Adrenal gland (tissue), 19 donors: ENCODE measurements at places on chromosomes 3 and 15.

- no peak overlapping the region for H3K4me3 ChIP-seq
- no peak overlapping the region for H3K27ac ChIP-seq
- no peaks in the 10 kb centered on the region for H3K27me3 ChIP-seq
- no peaks in the 10 kb centered on the region for H3K4me1 ChIP-seq
- no peak for DNase-seq
Observed at GRCh38 chr3:58183221-58183620, 27.6 kb downstream of the DNASE1L3 start.

DNA sequence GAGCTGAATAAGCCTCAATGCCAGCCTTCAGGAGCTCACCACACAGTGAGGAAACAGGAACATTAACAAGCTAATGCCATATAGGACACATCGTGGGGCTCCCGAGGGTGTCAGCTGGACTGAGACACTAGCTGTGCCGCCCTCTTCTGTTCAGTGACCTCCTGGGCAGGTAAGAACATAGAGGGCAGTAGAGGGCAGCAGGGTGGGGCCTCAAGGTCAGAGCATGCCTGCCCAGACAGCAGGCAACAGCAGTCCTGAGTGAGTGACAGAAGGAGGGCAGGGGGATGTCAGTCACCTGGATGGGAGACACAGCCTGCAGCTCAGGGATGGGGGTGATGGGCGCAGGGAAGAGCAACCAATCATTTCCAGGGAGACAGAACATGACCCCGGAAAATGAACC is 15.5 kb downstream of the NTRK3 start:
- DNase-seq: no peak
- no peaks in the 10 kb centered on the region for H3K36me3 ChIP-seq

- H3K4me1 ChIP-seq: no peaks in the 10 kb centered on the region
- no peaks in the 10 kb centered on the region for H3K36me3 ChIP-seq
- no peak overlapping the region for H3K27ac ChIP-seq
- H3K27me3 ChIP-seq: no peaks in the 10 kb centered on the region
Observed at GRCh38 chr15:73389971-73390544, 21.3 kb upstream of the HCN4 start.

DNA sequence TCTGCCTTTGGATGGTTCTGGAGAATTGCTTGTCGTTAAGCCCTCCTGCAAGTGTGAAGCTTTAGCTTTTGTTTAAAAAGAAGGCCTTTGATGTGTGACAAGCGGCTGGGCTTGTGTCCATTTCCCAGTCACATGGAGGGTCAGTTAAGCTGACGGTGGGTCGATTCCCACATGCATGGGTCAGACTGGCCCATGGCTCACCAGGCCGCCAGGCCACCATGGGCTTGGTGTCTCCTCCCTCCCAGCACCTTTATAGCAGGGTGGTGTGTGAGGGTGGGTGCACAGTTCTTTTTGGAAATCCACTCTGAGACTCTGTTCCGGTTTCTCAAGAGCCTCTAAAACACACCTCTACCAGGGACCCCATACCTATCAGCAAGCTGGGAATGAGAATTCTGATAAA is 67.2 kb downstream of the SCN5A start:
- H3K36me3 ChIP-seq: no peaks in the 10 kb centered on the region
- H3K27ac ChIP-seq: no peak overlapping the region
- H3K27me3 ChIP-seq: no peaks in the 10 kb centered on the region
- no peak overlapping the region for H3K4me3 ChIP-seq

GRCh38 chr3:117553461-117553860 is 843.9 kb downstream of the TUSC7 start:
- no peaks in the 10 kb centered on the region for H3K27me3 ChIP-seq
- peaks cover 5% of the 10 kb centered on the region for H3K4me1 ChIP-seq
- H3K4me3 ChIP-seq: no peak overlapping the region
- no peaks in the 10 kb centered on the region for H3K36me3 ChIP-seq

DNA sequence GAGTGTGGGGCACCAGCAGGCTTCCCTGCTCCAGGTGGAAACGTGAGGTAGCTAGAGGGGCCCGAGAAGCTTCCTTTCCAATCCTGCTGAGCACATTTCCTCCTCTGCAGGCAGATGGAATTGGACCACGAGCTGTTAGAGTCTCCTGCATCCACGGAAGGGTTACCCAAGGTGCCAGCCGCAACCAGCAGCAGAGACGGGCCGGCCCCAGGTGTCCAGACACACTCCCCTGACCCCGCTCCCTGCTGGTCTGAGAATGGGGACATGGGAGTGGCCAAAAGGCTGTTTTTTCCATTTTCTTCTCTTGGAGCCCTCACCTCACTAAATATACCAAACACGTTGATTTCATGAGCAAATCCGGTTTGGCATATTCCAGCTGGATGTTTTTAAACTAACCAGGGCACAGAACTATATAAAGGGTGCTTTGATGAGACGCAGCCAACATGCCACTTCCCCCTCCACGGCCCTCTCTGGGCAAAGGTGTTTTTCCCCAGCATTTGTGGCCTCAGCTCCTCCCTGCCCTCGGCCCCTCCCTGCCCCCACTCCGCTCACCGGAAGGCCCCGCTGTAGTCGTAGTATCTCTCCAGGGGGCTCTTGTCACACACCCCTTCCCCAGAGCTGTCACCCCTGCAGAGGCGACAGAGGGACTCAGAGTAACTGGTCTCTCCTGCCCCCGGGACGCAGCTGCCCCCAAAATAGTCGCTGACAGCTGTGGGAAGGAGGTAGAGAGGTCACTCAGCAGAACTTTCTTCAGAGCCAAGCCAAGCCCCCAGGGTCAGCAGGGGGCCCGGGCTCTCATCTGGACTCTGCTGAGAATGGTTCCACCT is 7.0 kb downstream of the MELTF start:
- peaks cover 38% of the 10 kb centered on the region for H3K27me3 ChIP-seq
- DNase-seq: no peak
- H3K36me3 ChIP-seq: no peaks in the 10 kb centered on the region

GRCh38 chr15:74954515-74954914 is 2.1 kb downstream of the RPP25 start:
- H3K4me1 ChIP-seq: peaks cover 18% of the 10 kb centered on the region
- peak; percentile 88 for DNase-seq
- no peak overlapping the region for H3K4me3 ChIP-seq
- no peaks in the 10 kb centered on the region for H3K36me3 ChIP-seq
- peak overlapping the region; percentile 36 for H3K27ac ChIP-seq

- no peaks in the 10 kb centered on the region for H3K36me3 ChIP-seq
- H3K4me3 ChIP-seq: no peak overlapping the region
- peaks cover 6% of the 10 kb centered on the region for H3K4me1 ChIP-seq
- no peaks in the 10 kb centered on the region for H3K27me3 ChIP-seq
- H3K27ac ChIP-seq: no peak overlapping the region
Observed at GRCh38 chr3:169999433-169999832, 32.8 kb downstream of the SEC62 start.

GRCh38 chr3:126456766-126457388 is 18.8 kb downstream of the ZXDC start:
- H3K27ac ChIP-seq: no peak overlapping the region
- H3K27me3 ChIP-seq: no peaks in the 10 kb centered on the region
- no peak overlapping the region for H3K4me3 ChIP-seq
- H3K4me1 ChIP-seq: peaks cover 5% of the 10 kb centered on the region
- H3K36me3 ChIP-seq: no peaks in the 10 kb centered on the region

- H3K36me3 ChIP-seq: no peaks in the 10 kb centered on the region
- H3K27ac ChIP-seq: no peak overlapping the region
- peak; percentile 46 for DNase-seq
- H3K27me3 ChIP-seq: peaks cover 2% of the 10 kb centered on the region
- H3K4me1 ChIP-seq: no peaks in the 10 kb centered on the region
Observed at GRCh38 chr15:81106560-81106959, 27.5 kb upstream of the CFAP161 start.

GRCh38 chr3:146537603-146538002 is 6.8 kb downstream of the PLSCR1 start:
- DNase-seq: no peak
- H3K4me1 ChIP-seq: no peaks in the 10 kb centered on the region
- no peak overlapping the region for H3K4me3 ChIP-seq
- H3K27ac ChIP-seq: no peak overlapping the region
- no peaks in the 10 kb centered on the region for H3K36me3 ChIP-seq
- H3K27me3 ChIP-seq: no peaks in the 10 kb centered on the region

DNA sequence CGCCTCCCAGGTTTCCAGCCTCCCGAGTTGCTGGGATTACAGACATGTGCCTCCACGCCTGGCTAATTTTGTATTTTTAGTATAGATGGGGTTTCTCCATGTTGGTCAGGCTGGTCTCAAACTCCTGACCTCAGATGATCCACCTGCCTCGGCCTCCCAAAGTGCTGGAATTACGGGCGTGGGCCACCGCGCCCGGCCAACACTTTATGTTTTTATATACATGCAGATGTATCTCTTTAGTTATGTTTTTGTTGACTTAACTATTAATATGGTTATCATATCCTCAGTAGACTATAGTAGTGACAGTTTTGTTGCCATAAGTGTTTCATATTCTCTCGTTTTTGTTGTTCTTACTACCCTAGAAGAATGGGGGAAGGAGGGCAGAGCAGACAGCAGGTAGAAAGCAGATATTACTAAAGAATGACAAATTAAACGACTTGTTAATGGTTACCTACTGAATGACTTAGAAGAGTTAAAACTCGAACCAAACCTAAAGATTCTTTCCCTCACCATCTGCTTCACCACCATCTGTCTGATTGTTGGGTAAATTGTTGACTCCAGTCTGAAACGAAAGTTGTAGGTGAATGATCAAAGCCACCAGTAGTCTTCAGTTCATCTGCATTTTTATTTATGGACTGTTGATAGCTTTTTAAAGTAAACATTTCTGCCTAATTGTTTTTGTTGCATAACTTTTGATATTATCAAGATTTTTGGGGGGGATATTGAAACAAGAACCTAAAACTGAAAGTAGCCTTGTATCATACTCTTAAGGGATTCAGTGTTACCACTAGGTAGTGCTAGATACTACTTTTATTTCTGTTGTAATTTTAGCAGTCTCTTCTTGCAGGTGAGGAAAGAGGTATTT is 89.3 kb downstream of the RASA2 start:
- no peaks in the 10 kb centered on the region for H3K36me3 ChIP-seq
- no peak for DNase-seq
- H3K27me3 ChIP-seq: no peaks in the 10 kb centered on the region
- no peaks in the 10 kb centered on the region for H3K4me1 ChIP-seq
- H3K27ac ChIP-seq: no peak overlapping the region

- DNase-seq: no peak
- H3K27ac ChIP-seq: no peak within 1 kb of the TSS
- no peak within 1 kb of the TSS for H3K4me3 ChIP-seq
Observed at GRCh38 chr15:51094606-51095569, at the start of gene TNFAIP8L3. TNFAIP8L3 (minus strand) TSS chr15:51094906; CDS start chr15:51094595, 311 bp downstream.

DNA sequence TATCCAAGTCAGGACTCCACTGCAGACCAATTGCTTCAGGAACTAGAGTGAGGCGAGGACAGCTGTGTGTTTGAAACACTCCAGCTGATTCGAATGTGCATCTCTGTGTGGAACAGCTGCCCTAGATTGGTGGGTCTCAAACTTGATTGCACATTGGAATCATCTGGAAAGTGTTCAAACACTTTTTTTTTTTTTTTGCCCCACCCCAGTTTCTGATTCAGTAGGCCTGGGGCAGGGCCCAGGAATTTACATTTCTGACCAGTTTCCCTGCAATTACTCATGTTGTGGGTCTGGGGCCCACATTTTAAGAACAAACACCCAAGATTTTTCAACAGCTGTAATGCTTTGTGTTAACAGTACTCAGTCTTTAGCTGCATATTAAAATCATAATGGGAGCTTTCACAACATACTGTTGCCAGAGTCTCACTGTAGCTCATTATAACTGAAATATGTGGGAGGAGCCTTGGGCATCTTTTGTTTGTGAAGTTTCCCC is 156.6 kb downstream of the NR1D2 start:
- H3K4me1 ChIP-seq: no peaks in the 10 kb centered on the region
- DNase-seq: no peak
- H3K36me3 ChIP-seq: no peaks in the 10 kb centered on the region
- no peaks in the 10 kb centered on the region for H3K27me3 ChIP-seq

GRCh38 chr3:142051351-142051750 is 98.0 kb downstream of the TFDP2 start:
- no peak overlapping the region for H3K4me3 ChIP-seq
- H3K27me3 ChIP-seq: no peaks in the 10 kb centered on the region

GRCh38 chr3:16350597-16351318 is 85.7 kb downstream of the OXNAD1 start:
- H3K4me1 ChIP-seq: no peaks in the 10 kb centered on the region
- no peaks in the 10 kb centered on the region for H3K36me3 ChIP-seq
- no peak for DNase-seq
- H3K27me3 ChIP-seq: no peaks in the 10 kb centered on the region
- H3K27ac ChIP-seq: no peak overlapping the region
